ENCODE measurements at places on chromosomes 7 and 10.

GRCh38 chr10:5945561-5946418 lies 31.6 kb downstream of the IL15RA start:
- peak; percentile 86 for DNase-seq

DNA sequence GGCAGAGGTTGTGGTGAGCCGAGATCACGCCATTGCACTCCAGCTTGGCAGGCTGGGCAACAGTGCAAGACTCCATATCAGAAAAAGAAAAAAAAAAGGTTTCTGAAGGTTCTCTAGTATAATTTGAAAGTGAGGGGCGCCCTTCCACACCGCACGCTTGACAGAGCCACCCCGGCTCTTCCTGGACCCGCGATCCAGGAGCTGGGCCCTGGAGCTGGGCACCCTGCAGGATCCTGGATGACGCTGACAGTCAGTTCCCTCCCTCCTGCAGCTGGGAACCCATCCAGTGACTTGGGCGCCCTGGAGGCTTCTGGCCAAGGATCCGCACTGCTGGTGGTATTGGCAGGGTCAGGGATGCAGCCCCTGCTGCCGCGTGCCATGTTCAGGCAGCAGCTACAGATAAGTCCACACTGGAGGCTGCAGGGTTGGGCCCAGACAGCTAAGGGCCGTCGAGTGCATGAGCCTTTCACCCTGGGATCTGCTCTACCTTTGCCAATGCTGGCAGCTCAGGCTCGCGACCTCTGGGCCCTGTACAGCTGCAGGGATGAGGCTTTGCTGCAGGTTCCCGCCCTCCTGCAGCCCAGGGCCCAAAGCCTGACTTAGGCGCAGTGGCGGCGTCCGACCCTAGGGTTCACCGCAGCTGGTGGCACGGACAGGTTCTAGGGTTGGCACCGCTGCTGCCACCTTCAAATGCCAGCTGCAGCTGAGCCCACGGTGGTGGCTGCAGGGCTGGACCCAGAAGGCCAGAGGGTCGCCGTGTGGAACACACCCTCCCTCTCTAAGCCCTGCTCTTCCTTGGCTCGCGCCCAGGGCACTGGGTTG lies 110.2 kb downstream of the OR13A1 start:
- no peak for DNase-seq

DNA sequence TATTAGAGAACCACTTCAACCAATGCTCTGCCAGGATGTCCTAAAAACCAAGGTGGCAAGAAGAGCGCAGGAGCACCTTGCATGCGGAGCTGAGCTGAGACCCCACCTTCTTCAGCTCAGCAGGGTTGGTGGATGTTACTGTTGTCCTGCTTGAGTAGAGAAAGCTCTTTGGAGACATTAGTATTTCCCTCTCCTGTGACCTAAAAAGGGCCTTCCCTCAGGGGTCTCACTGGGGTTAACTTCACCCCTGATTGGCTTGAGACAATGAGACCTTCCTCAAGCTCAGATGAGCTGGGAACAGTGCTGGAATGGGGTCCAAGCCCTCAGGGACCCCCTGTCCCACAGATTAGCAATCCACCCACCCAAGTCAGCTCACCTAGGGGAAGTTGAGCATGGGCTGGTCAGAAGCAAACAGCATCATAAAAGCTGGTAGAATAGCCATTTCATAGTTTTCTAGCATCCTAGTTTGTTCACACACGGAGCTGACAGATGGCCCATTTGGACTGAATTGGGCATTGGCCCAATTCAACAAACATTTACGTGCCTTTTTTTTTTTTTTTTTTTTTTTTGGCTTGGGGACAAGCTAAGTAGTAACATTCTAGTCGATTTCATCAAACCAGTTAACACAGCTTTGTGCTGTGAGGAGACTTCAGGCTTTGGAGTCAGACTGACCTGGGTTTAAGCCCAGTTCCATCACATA lies 100.6 kb upstream of the HABP2 start:
- DNase-seq = no peak

DNA sequence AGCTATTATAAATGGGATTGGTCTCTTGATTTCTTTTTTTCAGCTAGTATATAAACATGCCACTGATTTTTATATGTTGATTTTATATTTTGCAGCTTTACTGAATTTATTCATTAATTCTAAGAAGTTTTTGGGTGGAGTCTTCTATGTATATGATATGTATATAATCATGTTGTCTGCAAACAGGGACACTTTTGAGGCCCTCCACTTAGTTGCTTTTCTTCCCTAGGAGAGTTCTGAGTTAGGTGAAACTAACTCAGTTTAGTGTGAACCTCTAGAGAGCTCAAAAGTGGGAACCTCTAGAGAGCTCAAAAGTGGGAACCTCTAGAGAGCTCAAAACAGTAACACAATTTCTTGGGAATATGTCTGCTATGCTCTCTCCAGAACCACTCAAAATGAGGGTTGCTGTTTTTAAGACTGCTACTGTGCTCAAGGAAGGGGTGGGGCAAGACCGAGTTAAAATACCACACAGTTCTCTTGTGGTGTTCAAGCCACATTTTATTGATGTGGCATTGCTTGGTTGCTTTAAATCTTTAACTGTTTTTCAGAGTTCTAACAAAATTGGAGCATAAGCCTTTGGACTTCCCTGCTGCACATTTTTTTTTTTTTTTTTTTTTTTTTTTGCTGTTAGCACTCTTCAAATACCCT lies 13.2 kb downstream of the CCDC7 start:
- no peak for DNase-seq

GRCh38 chr10:86366902-86367151 lies 232 bp upstream of the GRID1 start:
- DNase-seq = no peak

DNA sequence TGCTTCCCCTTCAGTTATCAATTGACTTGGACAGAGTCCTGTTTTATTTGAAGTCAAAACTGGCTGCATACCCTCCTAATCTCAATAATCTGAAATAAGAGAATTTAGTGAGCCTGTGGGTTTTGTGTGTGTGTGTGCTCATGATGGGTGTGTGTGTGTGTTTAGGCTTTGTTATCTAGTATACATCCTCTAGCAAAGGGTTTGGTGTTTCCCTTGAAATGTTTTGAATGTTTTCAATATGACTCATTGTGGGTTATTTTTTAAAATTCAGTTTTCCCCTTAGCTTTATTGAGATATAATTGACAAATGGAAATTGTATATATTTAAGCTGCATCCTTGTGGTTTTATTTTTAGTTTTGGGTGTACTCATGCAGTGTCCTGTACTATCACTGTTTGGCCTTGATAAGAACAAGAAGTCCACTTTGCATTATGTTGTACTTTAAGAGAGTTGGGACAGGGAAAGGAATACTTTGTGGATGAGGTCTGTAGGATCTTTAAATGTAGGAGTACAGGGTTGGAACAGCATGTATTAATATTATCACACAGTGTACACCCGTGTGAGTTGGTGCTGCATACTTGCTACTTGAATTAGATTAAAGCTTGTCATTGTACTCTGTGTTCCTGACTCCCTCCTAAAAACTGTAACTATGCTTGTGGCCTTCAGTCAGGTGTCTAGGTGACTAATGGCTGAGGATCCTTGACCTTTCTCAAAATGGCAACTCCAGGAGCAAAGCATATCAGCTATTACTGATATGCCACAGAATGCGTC lies 58.3 kb downstream of the VCL start:
- peak; percentile 70 for DNase-seq

GRCh38 chr7:90817151-90817550 lies 221.0 kb downstream of the CDK14 start:
- DNase-seq = no peak

GRCh38 chr7:150784120-150784736 lies 15.9 kb downstream of the TMEM176B start:
- DNase-seq = no peak

DNA sequence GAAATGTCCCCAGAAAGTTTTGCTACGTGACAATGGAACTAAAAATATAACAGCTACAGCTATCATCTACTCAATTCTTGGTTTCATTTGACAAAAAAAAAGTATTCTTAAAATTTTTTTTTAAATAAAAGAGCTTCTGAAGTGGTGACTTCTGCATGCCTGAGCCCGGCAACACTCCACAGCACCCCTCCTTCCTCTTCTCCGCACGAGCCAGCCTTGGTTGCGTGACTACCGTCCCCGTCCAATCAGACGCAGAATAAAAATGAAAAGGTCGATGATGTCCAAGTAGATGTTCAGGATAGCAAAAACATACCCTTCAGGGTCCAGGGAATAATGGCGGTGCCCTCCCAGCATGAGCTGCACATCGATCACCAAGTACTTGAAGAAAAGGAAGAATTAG lies 34.5 kb upstream of the GATAD1 start:
- DNase-seq = no peak

GRCh38 chr7:80641548-80641947 lies 3.1 kb downstream of the CD36 start:
- peak; percentile 41 for DNase-seq

GRCh38 chr10:76150139-76150875 lies 718.9 kb downstream of the LRMDA start:
- DNase-seq = no peak

DNA sequence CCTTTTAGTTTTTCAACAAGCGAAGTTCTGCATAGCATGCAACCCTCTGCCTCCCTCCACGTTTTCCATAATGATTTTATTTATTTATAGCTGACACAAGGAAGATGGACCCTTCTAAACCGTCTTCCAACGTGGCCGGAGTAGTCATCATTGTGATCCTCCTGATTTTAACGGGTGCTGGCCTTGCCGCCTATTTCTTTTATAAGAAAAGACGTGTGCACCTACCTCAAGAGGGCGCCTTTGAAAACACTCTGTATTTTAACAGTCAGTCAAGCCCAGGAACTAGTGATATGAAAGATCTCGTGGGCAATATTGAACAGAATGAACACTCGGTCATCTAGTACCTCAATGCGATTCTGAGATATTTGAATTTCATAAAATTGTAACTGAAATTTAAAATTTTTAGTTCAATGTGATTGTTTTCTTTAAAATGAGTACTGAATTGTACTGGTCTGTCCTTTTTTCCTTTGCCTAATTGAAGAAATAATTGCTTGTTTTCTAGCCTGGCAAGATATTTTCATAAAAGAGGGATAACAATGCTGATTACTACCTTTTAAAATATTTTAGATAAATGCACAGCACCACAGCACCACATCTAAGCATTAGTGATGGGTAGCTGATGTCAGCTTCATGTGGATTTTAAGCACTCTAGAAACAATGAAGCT lies 41.5 kb upstream of the SLC39A12 start:
- peak; percentile 60 for DNase-seq

DNA sequence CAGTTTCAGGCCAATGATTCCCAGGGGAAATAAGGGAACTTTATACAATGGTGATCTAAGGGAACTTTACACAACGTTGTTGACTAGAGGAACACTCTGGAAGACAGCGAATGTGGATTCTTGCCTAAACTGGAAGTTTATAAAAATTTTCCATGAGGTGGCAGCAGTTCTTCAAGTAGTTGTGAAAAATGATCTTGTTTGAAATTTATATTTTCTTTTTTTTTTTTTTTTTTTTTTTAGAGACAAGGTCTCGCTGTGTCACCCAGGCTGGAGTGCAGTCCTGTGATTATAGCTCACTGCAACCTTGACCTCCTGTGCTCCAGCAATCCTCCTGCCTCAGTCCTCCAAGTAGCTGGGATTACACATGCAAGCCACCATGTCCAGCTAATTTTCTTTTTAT lies 32.1 kb upstream of the GTF2I start:
- peak; percentile 41 for DNase-seq

- DNase-seq = no peak
These were observed 275.9 kb downstream of the SKAP2 start for GRCh38 chr7:26588511-26588910.

DNA sequence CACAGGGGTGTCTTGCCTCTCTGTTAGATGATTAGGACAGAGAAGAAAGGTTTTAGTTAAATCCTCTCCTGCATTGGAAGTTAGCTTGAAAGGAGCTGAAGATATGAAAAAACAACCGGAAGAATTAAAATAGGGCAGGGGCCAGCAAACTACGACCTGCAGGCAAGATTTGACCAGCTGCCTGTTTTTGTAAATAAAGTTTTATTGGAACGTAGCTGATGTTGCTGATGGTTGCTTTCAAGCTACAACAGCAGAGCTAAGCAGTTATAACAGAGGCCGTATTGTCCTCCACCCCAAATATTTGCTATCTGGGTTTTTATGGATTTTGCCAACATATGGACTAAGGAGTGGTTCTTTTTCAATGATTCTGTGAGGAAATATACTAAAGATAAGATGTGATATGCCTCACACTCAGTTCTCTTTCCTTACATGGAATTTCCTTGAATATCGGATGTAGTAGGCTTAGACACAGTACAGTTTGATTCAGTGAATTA lies 568.8 kb downstream of the PHTF2 start:
- no peak for DNase-seq

DNA sequence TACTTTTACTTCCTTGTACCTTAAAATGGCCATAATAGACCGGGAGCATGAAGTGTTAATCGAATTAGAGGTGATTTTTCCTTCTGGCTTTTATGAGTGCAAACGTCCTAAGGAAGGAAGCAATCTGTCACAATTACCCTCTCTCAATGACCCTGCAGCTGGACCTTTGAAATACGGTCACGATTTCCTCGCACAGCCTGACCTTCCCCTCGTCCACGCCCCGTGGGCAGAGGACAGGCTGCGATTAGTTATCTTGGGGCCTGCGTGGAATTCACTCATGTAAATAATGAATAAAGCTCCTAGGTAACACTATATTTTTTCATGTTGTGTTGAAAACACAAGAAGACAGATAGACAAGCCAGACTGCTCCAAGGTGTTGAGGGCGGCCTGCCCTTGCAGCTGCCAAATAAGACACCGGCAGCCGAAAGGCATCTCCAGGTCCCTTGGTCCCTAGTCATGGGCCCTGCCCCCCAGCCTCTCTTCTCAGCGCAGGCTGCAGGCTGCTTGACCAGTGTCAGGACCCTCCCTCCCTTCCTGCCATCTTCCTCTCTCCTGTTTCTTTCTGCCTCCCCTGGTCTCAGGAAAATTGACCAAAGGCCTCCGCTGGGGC lies 199.9 kb downstream of the TCERG1L start:
- DNase-seq = no peak

DNA sequence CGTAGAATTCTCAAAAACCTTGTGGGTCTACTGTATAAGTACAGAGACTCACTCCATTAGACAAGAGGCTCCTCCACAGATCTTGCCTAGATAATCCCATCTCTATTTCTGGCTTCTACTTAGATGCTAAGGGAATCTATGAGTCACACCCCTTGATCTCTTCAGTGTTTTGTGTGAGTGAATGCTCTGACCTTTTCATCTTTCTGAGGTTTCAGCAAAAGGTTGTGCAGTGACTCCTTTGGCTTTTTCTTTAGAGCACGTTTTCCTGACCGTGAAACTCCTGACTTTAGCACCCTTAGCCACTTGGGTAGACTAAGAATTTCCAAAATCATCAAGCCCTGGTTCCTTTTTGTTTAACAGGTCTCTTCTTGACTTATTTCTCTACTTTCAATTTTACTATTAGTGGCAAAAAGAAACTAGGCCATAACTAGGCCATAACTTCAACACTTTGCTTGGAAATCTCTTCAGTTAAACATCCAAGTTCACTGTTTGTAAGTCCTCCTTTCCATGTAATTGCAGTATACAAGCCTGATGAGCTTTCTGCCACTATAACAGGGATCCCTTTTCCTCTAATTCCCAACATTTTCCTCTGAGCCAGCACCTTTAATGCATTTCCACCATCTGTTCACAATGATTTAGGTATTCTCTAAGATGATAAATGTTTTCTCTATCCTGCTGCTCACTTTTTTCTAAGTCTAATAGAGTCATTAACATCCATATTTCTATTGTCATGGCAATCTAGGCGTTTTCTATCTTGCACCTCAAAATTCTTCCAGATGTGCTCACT lies 19.4 kb downstream of the COPG2 start:
- peak; percentile 88 for DNase-seq
